Renal cortex interstitium (tissue), 15 donors: ENCODE measurements at places on chromosomes 2 and 18.

DNA sequence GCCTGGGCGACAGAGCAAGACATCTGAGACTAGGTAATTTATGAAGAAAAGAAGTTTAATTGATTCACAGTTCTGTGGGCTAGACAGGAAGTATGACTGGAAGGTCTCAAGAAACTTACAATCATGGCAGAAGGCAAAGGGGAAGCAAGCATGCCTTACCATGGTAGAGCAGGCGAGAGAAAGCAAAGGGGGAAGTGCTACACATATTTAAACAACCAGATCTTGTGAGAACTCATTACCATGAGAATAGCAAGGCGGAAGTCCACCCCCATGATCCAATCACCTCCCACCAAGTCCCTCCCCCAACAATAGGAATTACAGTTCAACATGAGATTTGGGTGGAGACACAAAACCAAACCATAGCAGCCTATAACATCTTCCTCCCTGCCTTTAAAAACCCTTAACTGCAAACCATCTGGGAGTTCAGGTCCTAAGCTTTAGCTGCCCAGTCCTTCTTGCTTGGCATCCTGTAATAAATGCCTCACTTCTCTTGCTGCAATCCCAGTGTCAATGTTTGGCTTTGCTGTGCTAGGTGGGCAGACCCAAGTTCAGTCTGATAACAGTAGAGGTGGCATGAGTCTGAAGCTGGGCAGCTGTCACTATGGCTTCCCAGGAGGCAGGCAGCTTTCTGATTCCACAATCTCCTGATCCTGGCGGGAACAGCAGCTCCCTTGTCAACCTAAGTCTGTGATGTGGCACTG lies 11.2 kb upstream of the SP5 start:
- no peak for DNase-seq

- no peak for DNase-seq
Measured at GRCh38 chr18:9965711-9966624, 52.2 kb downstream of the VAPA start.

GRCh38 chr2:217054791-217055190 lies 194.9 kb upstream of the TNP1 start:
- DNase-seq = no peak

DNA sequence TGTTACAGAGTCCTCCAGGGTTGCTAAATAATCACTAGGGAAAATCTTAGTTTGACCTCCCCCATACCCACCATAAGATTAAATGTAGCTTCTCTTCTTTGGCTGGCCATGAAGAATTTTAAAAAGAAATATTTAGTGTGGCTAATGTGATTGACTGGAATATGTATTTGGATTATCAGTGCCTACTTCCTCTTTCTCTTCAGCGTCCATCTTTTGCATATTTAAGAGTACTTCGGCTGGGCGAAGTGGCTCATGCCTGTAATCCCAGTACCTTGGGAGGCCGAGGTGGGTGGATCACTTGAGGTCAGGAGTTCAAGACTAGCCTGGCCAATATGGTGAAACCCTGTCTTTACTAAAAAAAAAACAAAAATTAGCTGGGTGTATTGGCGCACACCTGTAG lies 28.8 kb downstream of the ADAM23 start:
- no peak for DNase-seq

GRCh38 chr2:116809109-116809508 lies 1005.4 kb upstream of the DDX18 start:
- DNase-seq = no peak

DNA sequence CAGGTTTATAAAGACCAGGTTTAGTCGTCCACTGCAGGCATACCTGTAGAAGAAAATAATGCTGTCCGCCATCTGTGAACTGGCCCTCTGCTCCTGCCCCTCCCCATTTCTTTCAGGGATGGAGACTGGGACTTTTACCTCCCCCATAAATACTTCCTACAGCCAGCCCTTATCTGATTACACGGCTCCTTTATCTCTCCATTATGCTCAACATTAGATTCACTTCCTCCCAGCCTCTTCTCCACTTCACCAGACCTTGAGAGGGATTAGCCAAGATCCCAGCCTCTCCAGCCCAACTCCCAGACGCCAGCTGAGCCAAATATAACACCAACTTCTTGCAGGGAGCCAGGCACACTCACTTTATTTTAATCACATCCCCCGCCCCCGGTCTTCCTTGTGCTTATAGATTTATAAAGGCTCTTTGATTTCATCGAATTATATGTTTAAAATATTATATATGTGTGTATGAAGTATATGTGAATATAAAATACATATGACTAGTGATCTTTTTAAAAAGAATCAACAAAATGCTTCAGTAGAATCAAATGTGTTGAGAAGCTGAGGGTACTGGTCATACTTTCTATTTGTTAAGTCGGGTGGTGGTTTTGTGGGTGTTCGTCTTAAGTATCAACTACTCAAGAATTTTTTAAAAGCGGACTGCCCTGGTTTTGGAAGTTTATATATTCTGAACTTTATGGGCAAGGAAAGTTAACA lies 81.0 kb downstream of the SPRED2 start:
- DNase-seq = no peak
